SJSA1 (cell line): ENCODE measurements at places on chromosomes 4 and X.

GRCh38 chr4:19375931-19376330 lies 875.8 kb upstream of the SLIT2 start:
- no peak for DNase-seq

- DNase-seq = no peak
These were observed 94.9 kb upstream of the WDR17 start for GRCh38 chr4:175970724-175971123.

GRCh38 chr4:186205156-186205555 lies 13.8 kb downstream of the CYP4V2 start:
- DNase-seq = no peak

GRCh38 chr4:23857367-23857959 lies 32.4 kb downstream of the PPARGC1A start:
- DNase-seq = no peak

- DNase-seq = no peak
These were observed 379.8 kb downstream of the DCAF12L2 start for GRCh38 chrX:125786316-125786715.

- DNase-seq = no peak
These were observed 62.9 kb upstream of the TXK start for GRCh38 chr4:48196758-48197504.

DNA sequence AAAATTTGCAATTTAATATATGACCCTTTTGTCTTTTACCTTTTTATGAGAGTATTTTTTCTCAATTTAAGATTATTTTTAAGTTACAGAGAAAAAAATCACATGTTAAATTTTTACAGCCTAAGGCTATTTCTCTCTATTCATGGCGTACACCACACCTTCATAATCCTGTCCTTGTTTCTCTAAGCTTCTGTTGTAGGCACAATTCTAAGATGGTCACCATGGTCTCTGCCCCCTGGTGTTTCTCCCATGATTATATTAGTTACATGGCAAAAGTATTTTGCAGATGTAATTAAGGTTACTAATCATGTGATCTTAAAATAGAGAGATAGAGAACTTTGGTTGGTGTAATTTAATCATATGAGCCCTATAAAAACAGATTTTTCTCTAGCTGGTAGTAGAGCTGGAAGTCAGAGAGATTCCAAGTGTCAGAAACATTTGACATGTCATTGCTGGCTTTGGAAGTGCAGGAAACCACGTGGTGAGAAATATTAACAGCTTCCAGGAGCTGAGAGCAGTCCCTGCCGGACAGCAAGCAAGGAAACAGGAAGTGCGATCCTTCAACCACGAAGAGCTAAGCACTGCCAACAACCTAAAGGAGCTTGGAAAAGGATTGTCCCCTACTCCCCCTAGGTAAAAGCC lies 89.8 kb downstream of the EIF4E start:
- no peak for DNase-seq
